ENCODE measurements at places on chromosomes 2 and 18.

- DNase-seq, result peak; percentile 65
Measured at GRCh38 chr2:177147093-177147694, 65.4 kb upstream of the HNRNPA3 start.

DNA sequence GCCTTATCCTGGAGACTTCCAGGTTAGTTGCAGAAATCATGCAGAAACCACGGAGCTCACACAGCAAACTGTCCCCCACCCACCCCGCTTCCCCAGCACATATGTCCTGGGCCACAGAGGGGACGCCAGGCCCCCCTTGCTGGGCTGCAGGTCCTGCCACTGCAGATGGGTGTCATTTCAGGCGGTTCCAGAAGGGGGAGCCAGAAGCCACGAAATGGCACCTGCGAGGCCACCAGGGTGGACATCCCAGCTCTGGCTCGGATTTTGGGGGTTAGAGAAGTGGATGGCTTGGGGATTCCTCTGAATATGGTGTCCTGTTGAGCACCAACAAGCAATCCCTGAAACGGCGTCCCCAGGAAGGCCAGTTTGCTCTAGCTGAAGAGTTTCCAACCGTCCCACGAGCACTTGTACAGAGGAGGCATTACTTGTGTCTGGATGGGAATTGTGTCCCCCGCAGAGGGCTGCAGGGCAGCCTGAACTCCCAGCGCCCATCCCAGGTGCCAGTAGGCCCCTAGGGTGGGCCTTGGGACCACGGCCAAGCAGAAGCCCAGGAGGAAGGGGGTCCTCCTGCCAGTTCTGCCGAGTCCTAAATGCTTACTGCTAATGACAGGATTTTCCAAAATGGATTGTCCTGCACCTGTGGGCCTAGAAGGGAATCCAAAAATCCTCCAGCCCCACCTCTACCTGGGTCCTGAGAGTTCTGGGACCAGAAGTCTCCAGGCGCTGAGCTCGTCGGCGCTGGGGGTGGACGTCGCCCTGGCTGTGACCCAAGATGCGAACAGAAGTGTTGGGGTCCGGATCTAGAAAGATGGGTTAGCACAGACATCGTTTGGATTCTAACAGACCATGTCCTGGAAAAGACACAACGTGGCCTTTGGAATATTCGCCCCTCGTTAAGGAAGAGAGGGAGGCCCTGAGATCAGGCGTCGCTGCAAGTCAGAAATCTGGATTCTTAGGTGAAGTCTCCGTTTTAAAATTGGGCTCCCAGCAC is 14.6 kb upstream of the NFATC1 start:
- DNase-seq, result no peak

DNA sequence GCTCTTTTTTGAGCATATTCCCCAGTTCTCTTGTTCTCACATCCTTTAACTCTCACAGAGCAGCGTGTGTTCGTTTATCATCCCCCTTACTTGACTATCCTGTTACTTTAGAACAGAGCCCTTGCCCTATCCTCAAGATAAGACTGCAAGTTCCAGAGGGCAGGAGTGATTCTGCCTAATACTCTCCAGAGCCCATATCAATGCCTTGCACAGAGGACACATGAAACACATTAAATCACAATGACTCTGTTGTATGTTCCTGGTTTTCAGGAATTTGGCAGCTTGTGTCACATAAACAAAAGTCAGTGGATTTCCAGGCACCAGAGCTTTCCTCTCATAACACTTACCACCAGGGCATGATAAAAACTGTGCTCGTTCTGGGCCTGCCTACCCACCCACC is 156.7 kb downstream of the RNF144A start:
- DNase-seq, result no peak

DNA sequence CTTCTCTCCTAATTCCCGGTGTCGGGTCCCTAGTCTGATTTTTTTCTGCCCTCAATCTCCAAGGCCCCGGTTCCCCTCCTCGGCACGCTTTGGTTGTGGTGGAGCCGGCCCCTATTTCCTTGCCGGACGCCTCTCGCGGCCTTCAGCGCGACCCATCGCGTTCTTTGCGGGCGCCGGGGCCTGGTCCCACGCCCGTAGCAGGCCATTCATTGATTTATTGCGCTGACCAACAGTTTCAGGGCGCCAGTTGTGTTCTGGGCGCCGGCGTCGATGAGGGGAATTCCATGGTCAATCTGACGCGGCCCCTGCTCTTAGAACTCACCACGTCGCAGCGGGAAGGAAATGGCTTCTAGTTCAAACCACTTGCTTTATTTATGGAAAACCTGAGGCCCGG is 396 bp downstream of the CNOT9 start:
- DNase-seq, result no peak

DNA sequence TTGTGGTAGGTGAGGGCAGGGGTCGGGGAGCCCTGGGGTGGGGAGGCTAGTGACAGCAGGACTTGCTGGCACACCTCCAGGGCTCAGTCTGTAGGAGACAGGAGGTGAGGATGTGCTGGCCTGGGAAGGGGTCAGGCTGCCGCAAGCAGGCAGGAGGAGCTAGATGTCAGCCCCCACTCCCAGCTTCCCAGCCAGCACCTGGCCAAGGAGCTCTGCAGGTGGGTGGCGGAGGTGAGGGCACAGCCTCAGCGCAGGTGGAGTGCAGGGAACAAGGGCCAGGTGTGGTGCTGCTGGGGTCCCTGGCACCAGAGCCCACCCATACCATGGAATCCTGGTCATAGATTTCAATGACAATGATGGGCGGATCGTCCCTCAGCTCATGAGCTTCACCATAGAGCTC is 2.9 kb downstream of the OTOF start:
- DNase-seq, result no peak

GRCh38 chr18:32112826-32113225 is 21.2 kb downstream of the RNF138 start:
- no peak for DNase-seq

- DNase-seq, result no peak
Measured at GRCh38 chr18:3319399-3319798, 57.5 kb downstream of the MYL12B start.

DNA sequence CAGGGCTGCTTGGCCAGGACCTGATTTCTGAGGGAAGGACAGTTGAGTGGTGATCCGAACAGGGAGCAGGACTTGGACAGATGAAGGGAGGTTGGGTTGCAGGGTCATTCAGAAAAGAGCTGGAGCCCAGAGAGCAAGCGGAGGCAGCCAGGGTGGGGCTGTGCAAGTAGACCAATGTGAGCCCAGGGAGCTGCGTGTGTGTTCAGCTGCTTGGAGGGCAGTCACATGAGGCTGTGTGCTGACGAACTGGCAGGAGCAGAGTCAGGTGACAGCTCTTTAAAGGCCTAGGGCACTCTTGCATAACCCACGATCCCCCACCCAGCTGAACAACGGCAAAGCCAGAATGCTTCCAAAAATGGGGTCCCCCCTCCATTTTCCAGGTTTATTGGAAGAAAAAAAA is 4.6 kb upstream of the MLPH start:
- DNase-seq, result no peak

GRCh38 chr2:203340791-203341487 is 12.7 kb downstream of the ABI2 start:
- no peak for DNase-seq
